Daoy (cell line): ENCODE measurements at places on chromosomes 3 and 15.
A peak's percentile ranks its signal among the peaks of the same experiment; 100 is the strongest.

DNA sequence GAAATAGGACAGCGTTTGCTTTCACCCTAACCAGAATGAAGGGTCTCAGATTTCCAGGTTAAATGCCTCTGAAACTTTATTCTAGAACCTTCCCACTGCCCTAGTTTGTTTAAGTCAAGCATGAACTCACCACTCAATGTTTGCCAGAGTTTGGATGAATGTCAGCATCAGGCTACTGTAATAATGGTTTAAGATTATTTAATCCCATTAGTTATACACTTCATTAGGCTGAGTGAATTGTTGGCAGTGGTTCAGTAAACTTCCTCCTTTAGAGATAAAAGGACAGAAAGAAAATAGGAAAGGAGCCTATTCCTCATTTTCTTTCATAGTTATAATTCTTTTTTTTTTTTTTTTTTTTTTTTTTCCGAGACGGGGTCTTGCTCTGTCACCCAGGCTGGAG, 401.9 kb upstream of the TPRG1 start:
- no peak for DNase-seq

DNA sequence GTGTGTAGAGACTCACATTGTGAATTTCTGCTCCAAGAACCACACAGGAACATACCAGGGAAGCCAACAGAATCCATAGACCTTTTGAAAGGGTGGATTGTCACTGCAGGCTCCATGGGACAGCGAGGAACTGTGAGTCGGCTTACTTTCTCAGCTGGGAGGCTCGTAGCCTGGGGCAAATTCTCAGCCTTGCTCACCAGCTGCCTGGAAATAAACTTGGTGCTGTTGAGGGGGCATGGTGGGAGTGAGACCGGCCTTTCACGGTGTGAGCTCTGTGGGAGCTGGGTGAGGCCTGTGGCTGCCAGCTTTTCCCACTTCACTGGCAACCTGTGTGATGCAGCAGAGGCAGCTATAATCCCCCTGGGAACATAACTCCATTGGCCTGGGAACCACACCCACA, 146.6 kb upstream of the P2RY1 start:
- no peak for DNase-seq

DNA sequence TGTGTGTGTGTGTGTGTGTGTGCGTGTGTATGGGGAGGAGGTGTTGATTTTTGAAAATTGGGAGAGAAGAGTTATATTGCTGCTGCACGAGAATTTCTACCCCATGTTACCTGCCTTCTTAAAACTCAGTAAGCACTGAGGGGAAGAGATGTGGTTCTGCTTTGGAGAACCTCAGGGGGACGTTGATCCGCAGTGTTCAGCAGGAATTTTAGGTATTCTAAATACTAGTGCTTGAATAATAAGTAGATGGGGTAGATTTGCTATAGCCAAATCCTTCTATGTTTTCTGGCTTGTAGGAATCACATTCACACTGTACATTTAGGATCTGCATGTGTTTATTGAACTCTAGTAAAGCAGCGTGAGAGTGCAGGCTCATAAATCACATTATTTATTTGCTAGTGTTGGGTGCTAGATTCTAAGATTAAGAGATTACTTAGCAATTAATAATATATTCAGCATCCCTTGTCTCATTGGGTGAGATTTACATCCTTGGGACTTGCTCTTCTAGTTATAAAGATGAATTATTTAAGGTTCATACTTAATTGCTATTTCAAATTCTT, 268.1 kb downstream of the MFSD1 start:
- DNase-seq: no peak

GRCh38 chr15:88745065-88745464, 58.2 kb upstream of the ACAN start:
- DNase-seq: no peak

DNA sequence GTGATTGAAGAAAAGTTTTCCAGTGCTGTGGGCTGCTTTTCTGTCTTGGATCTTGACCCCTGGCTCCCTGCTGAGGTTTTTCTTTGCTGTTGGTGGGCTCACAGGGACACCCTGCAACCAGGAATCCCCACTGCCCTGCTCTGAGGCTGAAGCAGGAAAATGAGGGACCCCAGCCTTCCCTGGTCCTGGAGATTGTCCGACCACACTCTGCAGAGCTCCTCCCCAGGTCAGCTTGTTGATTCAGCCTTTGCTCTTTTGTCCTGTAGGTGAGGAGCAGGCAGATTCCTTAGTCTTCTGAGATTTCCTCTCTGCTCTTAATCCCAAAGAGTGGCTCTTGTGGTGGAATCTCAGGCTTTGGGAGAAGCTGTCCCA, 194.5 kb downstream of the RPLP1 start:
- no peak for DNase-seq

DNA sequence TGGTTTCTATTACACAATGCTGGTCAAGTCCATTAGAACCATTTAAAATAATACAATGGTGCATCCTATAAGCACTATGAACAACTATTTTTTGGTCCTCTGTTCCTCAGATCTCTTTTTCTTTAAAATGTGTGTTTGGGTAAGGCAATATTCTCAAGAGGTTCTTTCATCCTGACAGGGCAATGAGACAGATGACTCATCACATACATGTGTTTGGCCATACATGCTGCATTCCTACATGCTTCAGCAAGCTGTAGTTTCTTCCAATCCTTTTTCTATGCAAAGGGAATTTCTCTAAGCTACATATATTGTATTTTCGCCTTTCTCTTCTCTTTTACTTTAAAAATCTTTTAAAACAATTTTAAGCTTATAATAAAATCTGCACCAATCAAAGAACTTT, 52.7 kb downstream of the OTOL1 start:
- no peak for DNase-seq

GRCh38 chr3:165279471-165279870, 83.3 kb upstream of the SLITRK3 start:
- DNase-seq: no peak

DNA sequence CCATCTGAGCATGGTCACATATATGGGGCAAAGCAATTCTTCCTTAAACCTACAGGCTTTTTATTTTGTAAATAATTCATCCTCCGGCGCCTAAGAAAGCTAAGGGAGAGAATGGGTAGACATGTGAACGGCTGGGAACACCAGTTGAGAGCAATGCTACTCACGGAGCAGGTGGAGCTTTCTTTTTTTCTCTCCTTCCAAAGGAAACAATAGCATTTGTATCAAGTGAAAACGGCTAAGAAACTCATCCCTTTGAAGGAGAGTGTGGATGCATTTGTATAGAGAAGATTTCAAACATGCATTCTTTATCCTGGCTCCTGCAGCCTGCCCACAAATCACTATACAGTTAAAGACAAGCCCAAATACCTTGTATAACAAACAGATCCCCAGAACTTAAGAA, 637.8 kb downstream of the MAGI1 start:
- no peak for DNase-seq

DNA sequence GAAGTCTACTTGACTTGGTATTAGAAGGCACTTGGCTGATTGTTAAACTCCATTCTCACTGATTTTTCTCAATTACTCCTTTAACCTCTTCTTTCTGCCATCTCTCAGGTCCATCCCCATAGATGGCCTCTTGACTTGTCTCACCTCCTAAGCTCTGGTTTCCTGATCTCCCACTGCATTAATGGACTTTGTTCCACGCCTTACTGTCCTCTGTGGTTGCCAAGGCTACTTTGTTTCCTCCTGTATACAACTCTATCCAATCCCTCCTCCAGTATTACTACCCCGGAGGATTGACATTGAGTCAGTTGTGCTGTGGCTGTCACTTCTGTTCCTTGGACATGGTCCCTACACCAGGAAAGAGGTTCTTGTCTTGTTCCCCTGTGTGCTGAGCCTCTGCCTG, 10.6 kb upstream of the GLCE start:
- no peak for DNase-seq

GRCh38 chr15:75138016-75138999, 63.4 kb upstream of the C15orf39 start:
- peak; percentile 20 for DNase-seq

DNA sequence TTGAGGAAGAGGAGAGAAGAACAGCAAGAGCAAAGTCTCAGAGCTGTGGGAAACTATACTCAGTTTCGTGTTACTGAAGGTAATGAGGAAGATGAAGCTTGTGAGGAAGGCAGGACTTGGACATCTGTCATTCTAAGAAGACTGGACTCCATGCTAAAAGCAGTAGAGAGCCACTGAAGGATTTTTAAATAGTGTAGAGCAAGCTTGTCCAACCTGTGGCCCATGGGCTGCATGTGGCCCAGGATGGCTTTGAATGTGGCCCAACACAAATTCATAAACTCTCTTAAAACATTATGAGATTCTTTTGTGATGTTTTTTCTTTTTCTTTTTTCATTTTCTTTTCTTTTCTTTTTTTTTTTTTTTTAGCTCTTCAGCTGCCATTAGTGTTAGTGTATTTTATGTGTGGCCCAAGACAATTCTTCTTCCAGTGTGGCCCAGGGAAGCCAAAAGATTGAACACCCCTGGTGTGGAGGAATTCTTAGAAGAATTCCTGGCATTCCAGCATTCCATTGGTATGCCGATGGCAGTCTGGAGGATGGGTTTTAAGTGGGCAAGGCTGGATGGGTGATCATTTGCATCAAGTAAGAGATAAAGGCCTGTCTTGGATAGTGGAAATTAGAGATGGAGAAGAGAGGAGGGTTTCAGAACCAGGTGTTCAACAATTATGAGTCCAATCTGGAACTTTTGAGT, 6.9 kb upstream of the NFKBIZ start:
- peak; percentile 58 for DNase-seq

GRCh38 chr3:160125258-160125657, 100.0 kb upstream of the C3orf80 start:
- DNase-seq: no peak

- DNase-seq: peak; percentile 91
These were observed 5.1 kb downstream of the RBP1 start for GRCh38 chr3:139534455-139534812.

- DNase-seq: no peak
These were observed 114.7 kb upstream of the CCNL1 start for GRCh38 chr3:157274644-157275137.

- DNase-seq: no peak
These were observed 346.6 kb downstream of the ZBTB20 start for GRCh38 chr3:114800272-114801031.

DNA sequence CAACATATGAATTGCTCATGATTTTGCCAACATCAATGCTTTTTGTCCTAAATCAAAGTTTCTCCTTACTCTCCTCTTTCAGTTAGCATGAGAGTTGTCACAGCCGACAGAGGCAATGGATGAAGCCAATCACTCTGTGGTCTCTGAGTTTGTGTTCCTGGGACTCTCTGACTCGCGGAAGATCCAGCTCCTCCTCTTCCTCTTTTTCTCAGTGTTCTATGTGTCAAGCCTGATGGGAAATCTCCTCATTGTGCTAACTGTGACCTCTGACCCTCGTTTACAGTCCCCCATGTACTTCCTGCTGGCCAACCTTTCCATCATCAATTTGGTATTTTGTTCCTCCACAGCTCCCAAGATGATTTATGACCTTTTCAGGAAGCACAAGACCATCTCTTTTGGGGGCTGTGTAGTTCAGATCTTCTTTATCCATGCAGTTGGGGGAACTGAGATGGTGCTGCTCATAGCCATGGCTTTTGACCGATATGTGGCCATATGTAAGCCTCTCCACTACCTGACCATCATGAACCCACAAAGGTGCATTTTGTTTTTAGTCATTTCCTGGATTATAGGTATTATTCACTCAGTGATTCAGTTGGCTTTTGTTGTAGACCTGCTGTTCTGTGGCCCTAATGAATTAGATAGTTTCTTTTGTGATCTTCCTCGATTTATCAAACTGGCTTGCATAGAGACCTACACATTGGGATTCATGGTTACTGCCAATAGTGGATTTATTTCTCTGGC, 2.5 kb downstream of the OR4F6 start:
- no peak for DNase-seq

GRCh38 chr3:45537970-45538640, 56.4 kb upstream of the LIMD1 start:
- no peak for DNase-seq

DNA sequence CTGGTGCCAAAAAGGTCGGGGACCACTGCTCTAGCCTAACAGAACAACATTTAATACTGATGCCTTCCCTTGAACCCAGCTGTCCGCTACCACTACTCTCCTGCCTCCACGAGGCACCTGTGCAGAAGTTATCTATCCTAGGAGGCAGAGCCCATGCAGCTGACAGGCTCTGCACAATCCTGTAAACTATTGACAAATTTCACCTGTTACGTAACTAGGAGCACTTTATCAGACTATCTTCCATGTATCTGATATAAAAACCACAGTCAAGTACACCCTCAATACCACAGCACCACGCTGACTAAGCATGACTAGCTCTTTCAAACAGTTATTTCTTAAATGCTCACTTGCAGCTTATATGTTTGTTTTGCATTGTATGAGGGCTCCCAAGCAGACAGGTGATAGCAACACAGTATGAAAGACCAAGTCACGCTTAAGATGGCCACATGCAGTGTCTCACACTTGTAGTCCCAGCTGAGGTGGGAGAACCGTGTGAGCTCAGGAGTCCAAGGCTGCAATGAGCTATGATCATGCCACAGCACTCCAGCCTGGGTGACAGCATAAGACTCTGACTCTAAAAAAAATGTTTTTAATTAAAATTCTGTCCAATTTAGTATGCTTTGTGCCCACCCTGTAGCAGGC, 4.5 kb upstream of the IL17RC start:
- peak; percentile 56 for DNase-seq

DNA sequence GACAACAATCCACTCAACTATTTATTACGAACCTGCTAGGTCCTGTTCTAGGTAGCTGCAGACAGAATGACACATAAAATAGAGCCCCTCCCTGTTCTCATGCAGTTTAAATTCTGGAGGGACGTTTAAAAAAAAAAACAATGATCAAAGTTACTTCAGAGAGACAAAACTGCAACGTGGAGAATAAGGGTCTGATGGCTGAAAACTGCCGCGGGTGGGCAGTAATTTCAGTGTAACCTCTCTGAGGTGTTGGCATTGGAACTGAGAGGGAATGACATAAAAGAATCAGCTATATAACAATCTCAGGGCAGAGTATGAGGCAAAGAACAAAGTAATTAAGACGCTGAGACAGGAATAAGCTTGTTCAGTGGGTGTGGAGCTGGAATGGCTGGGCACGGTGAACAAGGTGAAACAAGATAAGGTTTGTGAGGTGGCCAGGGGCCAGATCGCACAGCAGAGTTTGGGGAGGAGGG, 19.5 kb downstream of the TBL1XR1 start:
- no peak for DNase-seq

- no peak for DNase-seq
These were observed 1097.8 kb downstream of the NAALADL2 start for GRCh38 chr3:175956964-175957363.

GRCh38 chr3:140247775-140248174, 312.8 kb downstream of the CLSTN2 start:
- DNase-seq: peak; percentile 30

- no peak for DNase-seq
These were observed 8.6 kb upstream of the BLM start for GRCh38 chr15:90708516-90708915.

GRCh38 chr3:160010578-160010977, 21.9 kb downstream of the IL12A start:
- DNase-seq: no peak

GRCh38 chr15:93173369-93173768, 84.4 kb upstream of the RGMA start:
- DNase-seq: peak; percentile 83

GRCh38 chr3:44906997-44907396, 32.6 kb downstream of the TGM4 start:
- peak; percentile 58 for DNase-seq
